ENCODE measurements at places on chromosomes 6 and 20. TPM values are rescaled to one million over a fixed set of nuclear protein-coding genes. Genes with fewer than 3 reads are reported as not detected.

The PRRT1 gene
- total RNA-seq: not detected

The LAMP5 gene
- not detected for total RNA-seq

The EFCAB8 gene
- 0.37 TPM for total RNA-seq

The TASP1 gene
- total RNA-seq: 9.6 TPM

The CRIP3 gene
- 0.34 TPM for total RNA-seq

The NR2E1 gene
- total RNA-seq: not detected

The ZC2HC1B gene
- not detected for total RNA-seq

The TRAPPC3L gene
- total RNA-seq: not detected

The CTAGE9 gene
- not detected for total RNA-seq

The PARD6B gene
- 5.7 TPM for total RNA-seq

The BMP5 gene
- not detected for total RNA-seq

DNA sequence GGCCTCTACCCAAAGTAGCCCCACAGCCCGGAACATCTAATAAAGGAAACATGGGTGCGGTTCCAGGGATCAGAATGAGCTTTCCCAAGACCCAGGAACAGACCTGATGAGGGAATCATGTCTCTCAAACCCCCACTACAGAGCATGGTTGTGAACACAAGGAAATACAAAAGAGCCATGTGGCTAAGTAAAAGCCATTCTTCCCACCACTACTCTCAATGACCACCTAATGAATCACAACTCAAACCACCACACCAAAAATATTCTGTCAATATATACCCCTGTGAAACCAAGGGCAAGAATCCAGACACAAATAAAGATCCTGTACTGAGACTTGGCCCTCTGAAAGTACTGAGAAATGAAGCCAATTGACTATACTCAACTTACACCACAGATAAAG, 20.9 kb upstream of the COL21A1 start:
- DNase-seq: no peak

- no peak for DNase-seq
Observed at GRCh38 chr20:38252292-38253288, 7.9 kb downstream of the KIAA1755 start.

- DNase-seq: no peak
Observed at GRCh38 chr6:118285791-118286190, 262.3 kb upstream of the PLN start.

GRCh38 chr6:82040405-82041221, 206.9 kb downstream of the IBTK start:
- DNase-seq: no peak

DNA sequence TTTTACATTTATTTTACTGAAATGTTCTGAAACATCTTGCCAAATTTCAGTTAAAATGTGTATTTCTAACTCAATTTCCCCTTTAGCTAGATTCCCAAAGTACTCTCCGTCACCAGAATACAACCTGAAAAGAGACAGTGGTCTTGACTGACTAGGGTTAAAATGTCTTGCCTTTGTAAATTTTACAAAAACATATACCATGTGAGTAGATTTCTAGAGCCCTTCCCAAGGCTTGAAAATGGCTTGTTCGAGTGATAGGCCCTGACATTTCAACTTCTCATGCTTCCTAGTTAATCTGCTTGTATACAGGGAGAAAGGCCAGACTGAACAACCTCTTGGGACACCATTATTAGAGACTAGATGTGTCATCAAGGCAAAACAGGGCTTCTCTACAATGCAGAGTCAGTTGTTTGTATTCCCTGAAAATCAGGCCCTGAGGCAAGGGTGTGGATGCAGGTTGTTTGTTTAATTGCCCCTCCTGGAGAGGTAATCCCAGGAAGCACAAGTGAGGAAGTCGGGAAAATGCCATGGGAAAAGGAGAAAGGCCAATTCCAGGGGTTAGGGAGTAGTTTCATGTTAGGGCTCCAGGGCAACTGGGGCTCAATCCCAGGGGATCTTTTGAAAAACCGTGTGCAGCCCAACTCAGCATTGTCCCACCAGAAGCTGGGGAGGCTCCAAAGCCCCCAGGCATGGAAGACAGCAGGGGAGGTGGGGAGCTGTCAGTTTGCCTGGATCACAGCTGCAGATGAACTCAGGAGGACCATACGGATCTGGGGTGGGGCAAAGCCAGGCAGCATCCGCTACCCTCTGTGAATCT, 11.6 kb upstream of the TFB1M start:
- DNase-seq: no peak

GRCh38 chr6:111409430-111409829, 73.6 kb downstream of the REV3L start:
- no peak for DNase-seq

GRCh38 chr20:57391439-57392301, 474 bp downstream of the RBM38 start:
- no peak for DNase-seq

DNA sequence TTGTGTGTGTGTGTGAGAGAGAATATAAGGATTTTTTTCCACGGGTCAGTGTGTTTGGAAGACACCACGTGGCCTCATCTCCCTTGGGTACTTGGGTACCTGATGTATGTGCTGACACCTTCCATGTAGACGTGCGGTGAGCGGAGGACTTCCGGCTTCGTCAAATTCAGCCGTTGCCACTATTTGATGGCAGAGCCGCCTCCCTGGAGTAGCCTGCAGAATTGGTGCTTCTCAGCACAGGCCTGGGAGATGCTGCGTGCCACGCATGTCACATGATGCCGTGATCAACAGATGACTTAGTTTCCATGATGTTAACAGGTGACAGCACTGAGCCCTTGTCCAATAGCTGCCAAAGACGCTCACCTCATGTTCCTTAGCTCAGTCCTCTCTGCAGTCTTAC, 69.4 kb downstream of the CDH4 start:
- no peak for DNase-seq

DNA sequence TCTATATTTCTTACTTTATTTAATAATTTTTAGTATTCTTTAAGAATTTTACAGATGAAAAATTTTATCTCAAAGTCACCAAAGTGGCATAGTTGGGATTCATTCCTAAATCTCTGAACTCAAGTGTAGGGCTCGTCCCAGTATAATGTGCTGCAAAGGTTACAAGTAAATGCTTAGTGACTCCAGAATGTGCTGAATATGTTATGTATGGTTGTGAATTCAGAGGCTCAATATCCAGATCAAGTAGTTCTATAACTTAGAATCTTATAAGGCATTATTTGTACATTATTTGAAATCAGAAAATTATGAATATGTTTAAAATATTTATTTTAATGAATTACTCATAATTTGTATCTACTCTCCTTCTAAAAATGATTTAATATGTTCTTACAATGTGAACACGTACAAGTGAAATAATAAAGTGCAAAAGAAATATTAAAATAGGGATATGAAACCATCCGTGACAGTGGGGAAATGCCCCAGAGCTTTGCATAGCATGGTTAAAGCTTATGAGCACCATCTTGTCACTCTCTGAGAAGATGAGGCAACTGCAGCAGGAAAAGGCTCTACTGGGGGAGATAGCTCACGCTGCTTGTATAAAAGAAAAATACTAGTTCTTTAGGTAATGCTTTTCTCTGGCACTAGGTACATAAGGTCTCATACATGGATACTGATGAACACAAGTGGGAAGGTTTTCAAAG, 259.0 kb downstream of the FOXC1 start:
- no peak for DNase-seq

DNA sequence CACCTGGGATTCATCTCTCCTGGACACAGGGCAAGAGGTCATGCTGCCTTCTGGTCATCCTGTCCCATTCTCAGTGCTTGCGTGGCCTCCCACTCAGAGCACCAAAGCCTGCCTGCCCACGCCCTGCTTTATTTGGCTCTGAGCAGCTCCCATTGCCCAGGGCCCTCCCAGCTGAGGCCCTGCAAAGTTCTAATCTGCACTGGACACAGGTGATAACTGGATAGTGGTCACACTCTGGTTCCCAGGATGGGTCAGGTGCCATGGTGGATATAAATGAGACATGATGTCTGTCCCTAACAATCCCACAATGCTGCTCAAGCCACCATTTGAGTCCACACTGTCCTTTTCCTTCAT, 39.5 kb downstream of the CPXM1 start:
- DNase-seq: no peak

DNA sequence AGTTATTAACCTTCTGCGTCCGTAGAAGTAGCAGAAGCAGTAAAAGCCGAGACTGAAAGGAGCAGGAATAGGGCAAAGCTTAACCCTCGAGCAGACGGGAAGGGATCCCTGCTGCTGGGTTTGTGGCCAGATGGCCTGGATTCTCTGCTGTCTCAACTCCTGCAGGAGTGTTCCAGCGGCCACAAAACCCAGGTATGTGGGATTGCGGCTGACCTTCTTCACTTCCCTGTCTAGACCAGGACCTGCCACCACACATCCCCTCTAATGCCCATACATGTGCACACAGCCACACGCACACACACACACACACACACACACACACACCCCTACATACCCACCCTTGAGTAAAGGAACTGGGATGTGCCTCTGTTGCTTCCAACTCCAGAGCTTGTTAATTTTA, 33.1 kb upstream of the TNFRSF21 start:
- no peak for DNase-seq

GRCh38 chr6:151842816-151843215, 35.3 kb downstream of the ESR1 start:
- no peak for DNase-seq
